ENCODE measurements at places on chromosomes 4 and X.

DNA sequence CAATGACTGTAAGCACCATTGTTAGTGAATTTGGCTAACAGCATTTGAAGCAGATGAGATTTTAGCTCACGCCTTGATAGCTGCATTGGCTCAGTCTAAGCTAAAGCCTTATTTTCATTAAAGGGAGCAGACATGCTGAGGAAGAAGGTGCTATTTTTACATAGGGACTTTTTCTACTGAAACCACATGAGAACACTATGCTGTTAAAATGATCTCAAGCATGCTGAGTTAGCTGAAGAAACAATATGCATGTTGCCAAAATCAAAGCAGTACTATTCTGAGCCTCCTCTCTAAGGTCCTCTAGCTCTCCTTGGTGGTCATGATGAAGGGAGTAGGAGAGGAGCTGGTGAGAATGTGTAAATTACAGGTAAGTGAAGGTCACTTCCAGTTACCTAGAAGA, 134.4 kb upstream of the JADE1 start:
- no peak for DNase-seq

GRCh38 chrX:75067931-75068330, 88.2 kb downstream of the ABCB7 start:
- DNase-seq, result no peak

- DNase-seq, result no peak
These were observed 55.7 kb downstream of the CD38 start for GRCh38 chr4:15833801-15834200.

- DNase-seq, result no peak
These were observed 227.1 kb downstream of the ADGRL3 start for GRCh38 chr4:61427099-61427817.

GRCh38 chr4:166594326-166594946, 639.9 kb downstream of the SPOCK3 start:
- DNase-seq, result no peak

GRCh38 chr4:119238068-119238722, 25.7 kb downstream of the USP53 start:
- DNase-seq, result no peak

- no peak for DNase-seq
These were observed 346.3 kb downstream of the FBXW7 start for GRCh38 chr4:152189451-152190179.

DNA sequence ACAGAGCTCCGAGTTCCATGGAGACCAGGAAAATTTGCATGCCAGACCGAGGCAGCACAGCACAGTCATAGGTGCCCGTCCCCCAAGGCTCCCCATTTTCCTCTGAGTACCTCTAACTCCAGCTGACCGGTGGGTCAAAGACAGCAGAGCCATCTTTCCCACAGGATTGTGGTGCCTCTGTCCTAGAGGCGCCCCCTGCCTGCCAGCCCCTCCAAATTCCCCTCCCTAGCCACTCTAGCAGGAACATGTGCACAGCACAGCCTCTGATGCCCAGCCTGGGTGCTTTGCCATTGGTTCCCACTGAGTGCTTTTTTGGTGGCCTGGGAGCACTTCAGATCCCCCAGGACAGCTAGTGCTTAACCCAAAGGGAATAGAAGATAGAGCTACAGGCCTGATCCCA, 368.5 kb upstream of the PABPC5 start:
- DNase-seq, result no peak

DNA sequence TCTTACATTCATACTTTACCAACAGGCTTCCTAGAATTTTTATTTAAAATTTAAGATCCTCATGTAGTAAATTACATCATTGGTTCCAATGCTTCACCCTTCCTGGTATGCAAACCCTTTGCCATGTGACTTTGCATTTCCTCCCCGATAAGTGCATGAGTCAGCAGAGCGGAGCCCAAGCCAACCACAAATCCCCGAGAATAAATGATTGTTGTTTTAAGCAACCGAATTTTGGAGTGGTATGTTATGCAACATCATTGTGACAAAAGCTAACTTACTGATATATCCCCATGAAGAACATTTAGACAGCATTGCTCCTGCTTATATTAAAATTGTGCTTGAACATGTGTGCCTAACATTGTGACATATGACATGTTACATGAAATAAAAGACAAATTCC, 199.4 kb upstream of the DDX53 start:
- DNase-seq, result no peak

GRCh38 chr4:6227412-6228157, 27.2 kb upstream of the JAKMIP1 start:
- DNase-seq, result no peak

GRCh38 chrX:103678199-103678993, 8.1 kb downstream of the MORF4L2 start:
- DNase-seq, result no peak

GRCh38 chr4:184216515-184216914, 1.2 kb downstream of the ENPP6 start:
- DNase-seq, result no peak

- DNase-seq, result no peak
These were observed 12.1 kb downstream of the HEPH start for GRCh38 chrX:66176134-66176533.
